Esophagus squamous epithelium (tissue), 5 donors: ENCODE measurements at places on chromosomes 16 and 17. TPM values are rescaled to one million over a fixed set of nuclear protein-coding genes. Genes with fewer than 3 reads are reported as not detected.

FOXL1 gene
- total RNA-seq, result not detected

NLRC3 gene
- total RNA-seq, result 2.0 TPM

GRCh38 chr16:56539656-56540055 is 19.8 kb upstream of the BBS2 start:
- DNase-seq, result no peak
- no peaks in the 10 kb centered on the region for H3K36me3 ChIP-seq
- H3K4me1 ChIP-seq, result no peaks in the 10 kb centered on the region
- H3K4me3 ChIP-seq, result no peak overlapping the region

GRCh38 chr16:56388209-56388608 is 37.1 kb downstream of the AMFR start:
- H3K4me3 ChIP-seq, result no peak overlapping the region
- DNase-seq, result no peak
- no peaks in the 10 kb centered on the region for H3K27me3 ChIP-seq
- no peaks in the 10 kb centered on the region for H3K36me3 ChIP-seq

GRCh38 chr17:21512307-21513011 is 136.3 kb downstream of the KCNJ12 start:
- H3K4me3 ChIP-seq, result no peak overlapping the region
- DNase-seq, result no peak
- no peaks in the 10 kb centered on the region for H3K36me3 ChIP-seq
- H3K4me1 ChIP-seq, result peaks cover 21% of the 10 kb centered on the region

GRCh38 chr16:73066331-73066926 is 18.5 kb upstream of the ZFHX3 start:
- peak overlapping the region; percentile 38 for H3K4me3 ChIP-seq
- H3K36me3 ChIP-seq, result no peaks in the 10 kb centered on the region
- peaks cover 21% of the 10 kb centered on the region for H3K27me3 ChIP-seq
- peaks cover 46% of the 10 kb centered on the region for H3K4me1 ChIP-seq

GRCh38 chr17:64024215-64024654 is 3.8 kb upstream of the ICAM2 start:
- no peak for DNase-seq
- no peak overlapping the region for H3K4me3 ChIP-seq
- H3K36me3 ChIP-seq, result no peaks in the 10 kb centered on the region

- no peaks in the 10 kb centered on the region for H3K27me3 ChIP-seq
- H3K4me3 ChIP-seq, result no peak overlapping the region
- no peaks in the 10 kb centered on the region for H3K4me1 ChIP-seq
- no peak for DNase-seq
- H3K36me3 ChIP-seq, result no peaks in the 10 kb centered on the region
- no peak overlapping the region for H3K27ac ChIP-seq
Observed at GRCh38 chr17:9324864-9325263, 250.8 kb downstream of the STX8 start.

- DNase-seq, result no peak
- H3K36me3 ChIP-seq, result no peaks in the 10 kb centered on the region
- H3K27me3 ChIP-seq, result no peaks in the 10 kb centered on the region
- H3K4me1 ChIP-seq, result no peaks in the 10 kb centered on the region
- no peak overlapping the region for H3K4me3 ChIP-seq
Observed at GRCh38 chr17:12388226-12388625, 277.5 kb upstream of the MYOCD start.

GRCh38 chr16:27792486-27793248 is 242.7 kb downstream of the KATNIP start:
- no peak for DNase-seq
- no peak overlapping the region for H3K4me3 ChIP-seq
- no peaks in the 10 kb centered on the region for H3K36me3 ChIP-seq
- H3K4me1 ChIP-seq, result no peaks in the 10 kb centered on the region
- H3K27me3 ChIP-seq, result no peaks in the 10 kb centered on the region
